NCI-H1417 (cell line): ENCODE measurements at places on chromosomes 1 and 21.

DNA sequence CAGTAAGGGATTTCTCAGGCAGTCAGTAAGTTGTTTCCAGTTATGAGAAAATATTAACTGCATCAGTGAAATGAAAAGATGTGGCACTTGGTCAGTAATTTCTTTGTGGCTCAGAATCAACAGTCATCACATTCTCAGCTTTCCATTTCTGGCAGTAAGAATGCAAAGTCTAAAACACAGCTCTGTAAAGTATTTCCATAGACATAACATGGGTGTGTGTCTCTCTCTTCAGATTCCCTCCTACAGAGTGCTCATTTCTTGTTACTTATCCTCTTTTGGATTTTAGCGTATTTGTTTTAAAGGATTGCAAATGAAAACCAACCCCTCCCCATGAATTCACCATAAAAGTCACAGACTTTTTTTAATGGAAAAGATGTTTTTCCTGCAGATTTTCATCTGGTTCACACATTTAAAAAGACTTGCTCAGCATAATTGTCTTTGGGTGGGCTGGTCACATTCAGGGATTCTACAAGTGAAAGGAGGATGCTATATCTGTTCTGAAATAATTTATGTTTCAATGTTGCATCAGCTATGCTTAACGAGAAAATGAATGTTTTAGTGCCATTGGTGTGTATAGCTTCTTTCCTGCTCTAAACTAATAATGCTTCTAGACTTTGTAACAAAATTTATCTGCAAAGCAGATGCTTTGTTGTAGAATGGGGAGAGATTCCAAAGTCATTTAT lies 34.6 kb upstream of the CD55 start:
- no peak for DNase-seq

- DNase-seq = no peak
These were observed 3881.6 kb downstream of the SRGAP2C start for GRCh38 chr1:125066385-125066784.

GRCh38 chr1:99731384-99731783 lies 35.1 kb downstream of the FRRS1 start:
- no peak for DNase-seq

- peak; percentile 64 for DNase-seq
These were observed at the start of gene CR1L for GRCh38 chr1:207644852-207645634. CR1L (plus strand) TSS chr1:207645133; CDS start chr1:207645234, 101 bp downstream.

- no peak for DNase-seq
These were observed 226.5 kb downstream of the SDCCAG8 start for GRCh38 chr1:243482141-243483022.

DNA sequence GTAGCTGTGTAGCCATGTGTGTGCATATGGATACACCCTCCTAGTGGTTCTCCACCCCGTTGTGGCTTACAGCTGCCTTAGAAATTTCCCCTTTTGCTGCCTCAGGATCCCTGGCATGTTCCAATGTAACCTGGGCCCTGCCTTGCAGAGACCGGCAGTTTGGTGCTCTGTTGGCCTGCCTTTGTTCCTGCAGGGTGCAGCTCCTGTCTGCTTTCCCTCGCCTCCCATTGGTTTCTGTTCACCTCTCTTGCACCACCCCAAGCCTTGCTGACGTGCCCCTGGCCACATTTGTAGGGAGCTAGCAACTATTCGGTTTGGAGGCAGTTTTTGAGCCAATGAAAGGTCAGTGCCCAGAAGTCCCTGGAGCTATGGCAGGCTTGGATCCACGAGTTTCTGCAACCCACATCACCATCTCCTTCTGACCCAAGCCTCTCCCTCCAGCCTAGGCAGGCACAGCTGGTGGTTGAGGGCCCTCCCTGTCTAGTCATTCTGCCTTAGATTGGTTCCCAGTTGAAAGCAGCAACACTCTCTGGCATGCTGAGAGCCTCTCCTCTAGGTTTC lies 54.9 kb downstream of the MAB21L3 start:
- DNase-seq = no peak

DNA sequence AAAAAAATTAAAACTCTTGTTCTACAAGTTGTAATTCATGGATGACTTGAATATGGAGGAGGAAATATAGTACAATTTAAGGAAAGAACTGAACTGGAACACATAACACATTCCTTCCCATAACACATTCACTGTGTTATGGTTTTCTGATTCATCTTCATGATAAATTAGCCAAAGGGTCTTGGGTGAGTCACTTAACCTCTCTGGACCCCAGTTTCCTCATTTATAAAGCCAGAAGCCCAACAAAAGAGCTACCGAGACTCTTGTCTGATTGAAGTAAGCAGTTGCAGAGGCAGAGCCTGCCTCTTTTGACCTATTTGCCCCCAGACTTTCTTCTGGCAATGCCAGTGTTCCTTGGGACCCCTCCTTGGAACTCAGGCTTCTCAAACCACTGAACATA lies 161.9 kb upstream of the KCTD3 start:
- DNase-seq = no peak

DNA sequence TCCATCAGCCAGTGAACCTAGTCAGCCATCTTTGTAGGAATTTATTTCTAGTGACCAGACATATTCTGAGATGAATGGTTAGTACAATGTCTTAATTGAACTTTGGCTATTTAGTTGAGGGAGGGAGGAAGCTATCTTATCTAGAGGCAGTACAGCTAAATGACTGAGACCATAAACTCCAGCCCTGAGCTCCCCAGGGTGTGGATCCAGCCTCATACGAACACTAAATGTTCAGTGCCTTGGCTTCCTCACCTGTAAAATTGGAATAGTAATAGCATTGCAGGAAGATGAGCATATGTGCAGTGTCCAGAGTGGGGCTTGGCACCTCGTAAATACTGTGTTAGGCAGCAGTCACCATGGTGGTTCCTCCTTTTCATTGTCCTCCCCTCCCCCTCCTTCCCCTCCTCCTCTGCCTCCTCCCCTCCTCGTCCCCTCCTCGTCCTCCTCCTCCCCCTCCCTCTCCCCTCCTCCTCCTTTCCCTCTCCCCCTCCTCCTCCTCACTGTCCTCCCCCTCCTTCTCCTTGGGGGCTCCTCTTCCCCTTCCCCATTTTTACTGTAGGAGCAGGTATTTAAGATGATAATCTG lies 108.2 kb downstream of the GALNT2 start:
- no peak for DNase-seq
